ENCODE measurements at places on chromosomes 3 and 15. TPM values are rescaled to one million over a fixed set of nuclear protein-coding genes. Genes with fewer than 3 reads are reported as not detected.

GOLGA6A gene
- not detected for total RNA-seq

GOLGA8T gene
- not detected for total RNA-seq

SKOR1 gene
- 0.16 TPM for total RNA-seq

GRCh38 chr3:124903896-124904834 lies 17.0 kb upstream of the ITGB5 start:
- DNase-seq = no peak

GRCh38 chr3:16264174-16264707 lies 502 bp downstream of the DPH3 start:
- DNase-seq = no peak

DNA sequence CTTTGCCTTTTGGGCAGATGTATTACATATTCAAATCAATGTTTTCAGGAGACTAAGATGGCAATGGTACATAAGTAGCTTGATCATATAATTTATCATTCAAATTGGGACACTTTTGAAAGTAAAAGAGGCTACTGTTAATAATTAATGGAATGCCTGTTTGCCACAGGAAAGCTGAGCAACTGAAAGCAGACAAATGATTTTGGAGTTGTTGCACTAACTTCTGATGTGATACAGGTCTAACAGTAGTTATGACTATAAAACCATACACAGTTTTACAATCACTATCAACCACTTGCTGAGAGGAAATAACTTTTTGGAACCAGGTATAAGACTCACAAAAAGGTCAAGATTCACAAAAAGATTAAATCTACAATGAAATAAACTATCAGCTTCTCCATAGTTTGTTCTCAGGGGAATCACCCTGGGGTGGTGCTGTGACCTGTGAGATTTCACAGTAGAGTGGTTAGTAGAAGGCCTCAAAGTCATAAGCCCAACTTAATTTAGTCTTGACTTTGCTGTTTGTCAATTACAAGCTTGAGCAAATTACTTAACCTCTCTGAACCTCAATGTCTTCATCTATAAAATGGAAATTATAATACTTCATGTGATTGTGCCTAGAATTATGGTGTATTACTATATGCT lies 42.7 kb downstream of the HHLA2 start:
- DNase-seq = no peak

DNA sequence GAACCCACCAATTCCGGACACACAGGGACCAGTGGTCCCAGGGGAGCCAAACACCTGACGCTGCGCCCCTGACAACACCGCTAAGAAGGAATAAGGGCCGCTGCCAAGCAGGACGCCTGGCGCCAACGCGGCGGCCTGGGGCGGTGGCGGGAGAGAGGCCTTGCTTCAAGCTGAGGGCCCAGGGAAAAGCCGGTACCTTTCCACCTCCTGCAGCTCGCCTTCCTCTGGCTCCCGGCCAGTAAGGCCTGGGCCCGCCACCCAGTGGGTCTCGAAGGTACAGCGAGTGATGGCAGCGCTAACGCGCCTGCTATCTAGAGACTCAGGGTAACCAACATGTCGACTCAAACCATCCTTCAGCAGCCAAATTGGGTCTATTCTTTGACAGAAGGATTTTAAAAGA lies 1074.1 kb downstream of the SI start:
- no peak for DNase-seq

DNA sequence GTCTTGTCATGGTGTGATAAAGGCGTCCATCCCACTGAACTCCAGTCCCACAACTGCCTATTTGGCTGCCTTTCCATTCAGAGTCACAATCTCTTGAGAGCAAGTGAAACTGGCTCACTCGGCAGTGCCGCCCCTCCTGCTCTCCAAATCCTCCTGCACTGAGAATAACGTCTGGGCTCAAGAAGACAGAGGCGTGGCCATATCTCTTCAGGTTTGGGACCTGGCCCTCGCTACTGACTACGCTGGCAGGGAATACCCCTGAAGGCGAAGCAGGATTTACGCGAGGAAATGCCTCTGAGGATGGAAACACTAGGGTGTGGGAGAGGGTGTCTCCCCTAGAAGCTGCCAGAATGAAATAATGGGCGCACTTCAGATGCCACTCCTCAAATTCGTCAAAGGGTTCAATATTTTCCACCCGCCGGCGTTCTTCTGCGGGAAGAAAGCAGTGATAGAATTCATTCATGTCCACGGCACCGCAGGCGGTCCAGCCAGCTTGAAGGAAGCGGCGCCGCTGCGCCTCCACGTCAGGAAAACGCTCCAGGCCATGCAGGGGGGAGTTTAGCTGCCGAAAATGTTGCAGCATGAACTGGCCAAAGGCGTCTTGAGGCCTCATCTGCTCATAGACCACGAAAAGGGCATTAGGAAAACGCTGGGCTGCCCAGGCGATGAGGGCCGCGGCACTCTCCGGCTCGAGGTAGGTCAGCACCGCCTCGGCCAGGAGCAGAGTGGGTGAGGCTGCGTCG lies 985 bp downstream of the LCMT2 start:
- DNase-seq = no peak

- no peak for DNase-seq
These were observed 61.9 kb downstream of the MDFIC2 start for GRCh38 chr3:70250492-70250891.
